ENCODE measurements at places on chromosomes 5 and 9. TPM values are rescaled to one million over a fixed set of nuclear protein-coding genes. Genes with fewer than 3 reads are reported as not detected.

Gene ADRA1B
- total RNA-seq = 0.80 TPM

Gene AGXT2
- not detected for total RNA-seq

Gene ARSI
- total RNA-seq = 4.5 TPM

Gene MEIKIN
- total RNA-seq = not detected

Gene ZFP62
- 18.2 TPM for total RNA-seq

Gene TAL2
- not detected for total RNA-seq

Gene DDX4
- not detected for total RNA-seq

Gene INSL4
- total RNA-seq = not detected

Gene ARL10
- total RNA-seq = 1.6 TPM

Gene CCDC112
- 9.7 TPM for total RNA-seq

Gene C5orf52
- not detected for total RNA-seq

Gene NR2F1
- 10.0 TPM for total RNA-seq

Gene IL17B
- total RNA-seq = not detected

Gene PCDHA6
- 5.4 TPM for total RNA-seq

Gene PLAC8L1
- 0.83 TPM for total RNA-seq

Gene CMYA5
- total RNA-seq = 0.17 TPM

Gene PRUNE2
- total RNA-seq = 2.0 TPM

Gene NOL8
- total RNA-seq = 31.9 TPM

Gene DOCK8
- total RNA-seq = 1.3 TPM

Gene SELENOP
- not detected for total RNA-seq

Gene CNTNAP3B
- 11.8 TPM for total RNA-seq

Gene TLX3
- 20.1 TPM for total RNA-seq

Gene FGF18
- total RNA-seq = not detected

Gene PLPPR1
- total RNA-seq = not detected

Gene TLE1
- 11.3 TPM for total RNA-seq

Gene ELP1
- 44.1 TPM for total RNA-seq

Gene CDX1
- total RNA-seq = 1.3 TPM

Gene EGFLAM
- total RNA-seq = 7.4 TPM

Gene FGFR4
- 0.57 TPM for total RNA-seq

Gene MLANA
- not detected for total RNA-seq

Gene TAS2R1
- not detected for total RNA-seq

Gene SLC46A2
- total RNA-seq = not detected

Gene EIF4EBP3
- total RNA-seq = not detected

Gene PTGDS
- total RNA-seq = not detected

Gene PCDHGB1
- total RNA-seq = 1.4 TPM

Gene XRCC4
- 42.9 TPM for total RNA-seq

Gene MED10
- 15.1 TPM for total RNA-seq

Gene SUSD1
- total RNA-seq = 15.6 TPM

Gene ANXA1
- total RNA-seq = 1,064 TPM

Gene CKMT2
- total RNA-seq = not detected

Gene GABRA6
- total RNA-seq = not detected

Gene GOLGA1
- 23.2 TPM for total RNA-seq

Gene KCNV2
- total RNA-seq = not detected

Gene LECT2
- total RNA-seq = not detected

Gene CYLC2
- total RNA-seq = not detected

Gene SLC45A2
- not detected for total RNA-seq

Gene ALG2
- total RNA-seq = 51.4 TPM

Gene ANKRD18B
- 4.2 TPM for total RNA-seq

Gene NIPAL4
- 0.51 TPM for total RNA-seq

Gene SOWAHA
- 0.42 TPM for total RNA-seq

Gene ADAMTS6
- 20.8 TPM for total RNA-seq

Gene SUSD3
- total RNA-seq = 0.40 TPM

Gene CDH6
- 0.15 TPM for total RNA-seq

Gene ADAMTS13
- 0.27 TPM for total RNA-seq

Measured in Daoy (cell line).